ENCODE measurements at places on chromosomes 7 and 10.

- no peak for DNase-seq
These were observed 355.6 kb downstream of the ETV1 start for GRCh38 chr7:13633857-13634256.

GRCh38 chr10:98400482-98400881 lies 14.5 kb downstream of the PYROXD2 start:
- DNase-seq: peak; percentile 12

DNA sequence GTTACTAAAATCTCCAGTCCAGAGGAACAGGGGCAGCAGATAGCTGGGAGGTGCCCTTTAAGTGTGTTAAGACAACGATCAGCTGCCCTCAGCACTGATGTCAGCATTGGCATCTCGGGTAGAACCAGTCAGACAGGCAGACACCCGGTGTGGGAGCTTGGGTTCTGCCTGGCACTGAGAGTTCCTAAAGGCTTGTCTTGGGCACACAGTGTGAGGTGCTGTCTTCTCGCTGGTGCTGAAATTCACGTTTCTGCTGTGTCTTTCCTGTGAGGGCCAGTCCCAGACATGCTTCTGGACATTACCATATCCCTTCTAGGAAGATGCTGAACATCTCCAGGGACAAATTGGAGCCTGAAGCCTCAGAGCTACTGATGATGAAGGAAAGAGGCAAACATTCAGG lies 156.2 kb downstream of the DNAJB6 start:
- DNase-seq: peak; percentile 18

GRCh38 chr10:30986053-30986555 lies 45.6 kb downstream of the ZNF438 start:
- no peak for DNase-seq

DNA sequence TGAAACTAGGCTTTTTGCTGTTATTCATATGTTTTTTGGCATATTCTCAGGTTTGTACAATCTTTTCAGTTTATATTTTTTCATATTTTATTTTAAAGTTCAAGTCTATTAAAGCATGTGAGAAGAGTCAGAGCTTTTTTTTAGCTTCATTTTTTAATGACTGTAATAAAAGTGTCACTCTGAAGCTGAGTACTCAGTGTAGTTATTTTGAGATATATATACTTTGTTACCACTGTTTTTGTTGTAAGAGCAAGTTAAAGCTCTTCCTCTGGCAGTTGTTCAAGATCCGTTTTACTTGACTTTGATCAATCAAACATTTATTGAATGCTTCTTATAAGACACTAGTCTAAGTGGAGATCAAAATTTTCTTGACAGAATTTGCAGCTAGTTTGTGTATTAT lies 37.5 kb downstream of the CASD1 start:
- no peak for DNase-seq

- no peak for DNase-seq
These were observed 71.5 kb upstream of the LRRC17 start for GRCh38 chr7:102841290-102841689.

DNA sequence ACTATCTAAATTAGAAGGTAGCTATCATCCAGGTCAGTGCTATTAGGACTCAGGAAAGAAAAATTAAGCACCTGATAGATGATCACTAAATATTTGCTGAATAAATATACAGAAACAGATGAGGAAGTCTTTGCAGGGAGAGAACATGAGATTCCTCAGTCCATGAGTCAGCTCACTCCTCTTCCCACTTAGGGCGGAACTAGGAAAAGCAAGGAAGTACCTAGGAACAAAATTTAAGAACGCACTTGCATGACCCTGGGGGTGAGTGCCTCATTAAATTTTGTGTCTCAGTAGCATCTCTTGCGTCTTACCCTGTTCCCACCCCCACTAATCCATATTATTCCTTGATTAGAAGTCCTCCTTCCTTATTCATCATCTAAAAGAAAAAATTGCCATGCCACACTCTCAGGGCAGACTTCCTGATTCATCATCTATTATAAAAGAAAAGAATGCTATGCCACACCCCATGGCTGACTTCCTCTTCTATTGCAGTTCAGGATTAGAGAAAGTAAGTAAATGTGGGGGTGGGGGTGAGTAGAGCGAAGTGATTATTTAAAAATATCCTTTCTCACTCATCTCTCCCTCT lies 208.8 kb downstream of the THSD7A start:
- DNase-seq: no peak

DNA sequence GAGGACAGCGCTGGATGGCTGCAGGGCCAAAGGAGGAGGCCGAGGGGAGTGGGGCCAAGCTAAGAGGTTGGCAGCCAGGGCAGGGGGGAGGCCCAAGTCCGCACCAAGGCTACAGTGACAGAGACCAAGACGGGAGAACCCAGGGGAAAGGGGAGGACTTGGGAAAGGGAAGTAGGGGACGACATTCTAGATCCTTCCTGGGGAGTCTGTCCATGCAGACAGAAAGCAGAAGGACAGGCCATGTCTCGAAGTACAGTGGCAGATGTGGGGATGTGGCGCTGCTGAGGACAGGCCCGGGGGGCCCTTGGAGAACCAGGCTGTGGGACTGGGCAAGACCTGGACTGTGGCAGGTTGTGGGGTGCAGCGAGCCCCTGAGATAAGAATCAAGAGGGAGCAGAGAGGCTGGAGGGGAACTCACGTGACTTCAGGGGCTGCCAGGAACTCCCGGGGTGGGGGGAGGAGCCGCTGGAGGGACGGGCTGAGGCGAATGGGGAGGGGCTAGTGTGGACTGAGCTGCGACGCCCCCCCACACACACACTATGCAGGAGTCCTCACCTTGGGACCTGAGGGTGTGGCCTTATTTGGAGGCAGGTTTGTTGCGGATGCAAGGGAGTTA lies 68.5 kb upstream of the TNRC18 start:
- DNase-seq: no peak

- no peak for DNase-seq
These were observed 38.8 kb upstream of the INPP5A start for GRCh38 chr10:132498562-132499366.

DNA sequence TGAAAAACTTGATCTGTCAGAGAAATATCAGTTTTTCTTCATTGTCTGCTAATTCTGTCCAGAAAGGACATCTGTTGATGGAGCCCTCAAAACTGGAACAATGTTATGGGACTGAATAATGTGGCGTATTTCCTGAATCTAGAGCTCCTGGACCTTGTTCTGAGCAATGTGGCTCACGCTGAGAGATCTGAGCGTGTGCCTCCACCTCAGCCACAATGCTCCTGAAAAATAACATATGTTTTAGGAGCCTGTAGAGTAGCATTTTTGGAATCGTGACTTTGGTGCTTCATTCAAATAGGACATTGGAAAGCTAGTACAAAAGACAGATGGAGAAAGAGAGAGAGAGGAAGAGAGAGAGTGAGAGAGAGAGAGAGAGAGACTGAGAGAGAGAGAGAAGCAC lies 110.3 kb downstream of the BMPER start:
- DNase-seq: no peak

DNA sequence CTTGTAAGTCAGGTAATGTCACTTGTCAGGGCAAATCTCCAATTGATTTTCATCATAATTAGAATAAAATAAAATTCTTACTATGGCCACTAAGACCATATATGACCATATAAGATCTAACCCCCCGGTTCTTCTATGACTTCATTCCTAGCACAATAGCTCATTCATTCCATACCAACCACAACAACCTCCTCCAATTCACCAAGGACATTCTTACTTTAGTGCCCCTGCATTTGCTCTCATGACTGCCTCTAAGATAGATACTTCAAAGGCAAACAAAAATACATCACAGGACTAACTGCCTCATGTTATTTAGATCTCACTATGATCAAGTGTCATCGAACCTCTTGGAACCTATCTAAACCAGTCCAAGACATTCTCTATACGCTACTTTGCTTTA lies 90.8 kb downstream of the SNX13 start:
- no peak for DNase-seq

GRCh38 chr7:72403458-72404076 lies 8.6 kb downstream of the CALN1 start:
- no peak for DNase-seq

GRCh38 chr7:115038158-115038557 lies 116.3 kb downstream of the MDFIC start:
- DNase-seq: no peak

DNA sequence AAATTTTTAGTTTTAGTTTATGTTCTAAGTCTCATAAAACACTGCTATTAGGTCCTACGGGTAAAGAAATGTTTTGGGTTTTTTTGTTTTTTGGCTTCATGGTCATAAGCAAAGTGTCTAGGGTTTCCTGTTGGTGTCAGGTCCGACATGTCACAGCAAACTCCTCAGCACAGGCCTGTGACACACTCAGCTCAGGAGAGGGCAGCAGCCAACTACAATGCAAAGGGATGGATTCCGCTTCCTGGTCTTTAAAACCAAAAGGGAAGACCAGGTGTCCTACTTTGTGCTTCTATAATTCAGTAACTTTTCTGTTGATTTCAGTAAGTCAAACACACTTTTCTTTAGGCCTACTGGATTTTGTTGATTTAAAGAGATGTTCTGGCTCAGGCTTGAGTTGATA lies 83.8 kb upstream of the MACROH2A2 start:
- DNase-seq: no peak

DNA sequence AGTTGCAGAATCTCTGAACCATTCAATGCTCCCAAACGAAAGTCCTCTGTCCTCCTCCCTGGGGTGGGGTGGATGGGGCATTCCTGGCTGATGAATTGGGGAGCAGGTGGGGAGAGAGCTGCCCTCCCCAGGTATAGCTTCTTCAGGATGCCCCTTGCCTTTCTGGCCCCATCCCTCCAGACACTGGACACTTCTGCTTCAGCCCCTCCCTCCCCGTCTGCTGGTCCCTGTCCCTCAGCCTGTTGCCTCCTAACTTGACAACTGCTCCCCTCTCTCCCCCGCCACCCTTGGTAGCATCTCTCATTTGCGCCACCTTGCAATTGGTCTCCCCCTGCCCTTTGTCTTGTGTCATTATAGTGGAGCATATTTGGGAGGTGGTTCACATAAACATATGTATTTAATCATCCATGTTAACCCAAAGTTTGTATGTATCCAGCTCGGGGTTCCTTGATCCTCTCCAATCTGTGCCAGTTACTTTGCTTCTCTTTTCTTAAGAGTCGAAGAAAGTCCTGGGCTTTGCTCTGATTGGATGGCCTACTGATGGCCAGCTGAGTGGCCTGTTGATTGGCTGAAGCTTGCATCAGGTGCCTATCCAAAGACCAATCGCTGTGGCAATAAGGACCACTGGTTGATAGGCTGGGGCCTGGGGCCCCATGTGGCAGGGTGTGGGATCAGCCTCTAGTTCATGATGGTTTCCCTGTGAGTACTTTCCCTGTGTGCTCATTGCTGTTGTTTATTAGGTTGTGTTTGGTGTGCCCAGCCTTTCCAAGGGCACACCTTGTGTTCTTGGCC lies 4.0 kb upstream of the GCK start:
- peak; percentile 21 for DNase-seq

GRCh38 chr10:33901166-33901565 lies 566.7 kb upstream of the NRP1 start:
- DNase-seq: no peak

GRCh38 chr7:104629408-104629807 lies 301.0 kb downstream of the LHFPL3 start:
- DNase-seq: no peak

GRCh38 chr7:42611289-42611928 lies 300.5 kb downstream of the C7orf25 start:
- no peak for DNase-seq

GRCh38 chr10:48214716-48215485 lies 59.6 kb downstream of the FRMPD2 start:
- DNase-seq: no peak

GRCh38 chr10:18158773-18159265 lies 18.6 kb downstream of the CACNB2 start:
- no peak for DNase-seq

DNA sequence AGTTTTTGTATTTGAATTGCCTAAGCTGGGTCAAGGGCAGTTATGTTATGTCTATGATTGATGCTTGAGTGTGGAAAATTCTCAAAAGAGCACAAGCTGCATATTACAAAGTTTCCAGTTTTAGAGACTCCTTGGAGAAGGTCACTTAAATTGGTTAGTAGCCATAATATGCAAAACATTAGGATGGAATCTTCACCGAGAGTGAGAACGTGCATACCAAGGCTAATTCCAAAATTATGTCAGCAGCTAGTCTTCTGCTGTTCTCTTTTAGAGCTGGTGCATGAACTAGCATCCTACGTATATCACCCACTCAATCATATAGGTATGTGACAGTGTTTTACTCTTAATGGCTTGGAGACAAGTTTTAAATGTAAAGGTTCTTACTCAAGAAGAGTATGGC lies 49.2 kb downstream of the MKX start:
- no peak for DNase-seq

Measured in activated CD4-positive, alpha-beta T cell treated with anti-CD3 and anti-CD28 coated beads for 48 hours (primary cell).